Motor neuron (in vitro differentiated cells): ENCODE measurements at places on chromosomes 3 and 15. TPM values are rescaled to one million over a fixed set of nuclear protein-coding genes. Genes with fewer than 3 reads are reported as not detected.

Gene ARPP19
- 98.6 and 109 TPM in 2 replicates for total RNA-seq

Gene CCDC50
- 53.2 and 55.0 TPM in 2 replicates for total RNA-seq

GRCh38 chr3:46539443-46540005 is 26.6 kb downstream of the LRRC2 start:
- ATAC-seq, result no peak

Gene LYZL4
- total RNA-seq, result not detected in 2 replicates

GRCh38 chr3:7788881-7789280 is 712.7 kb upstream of the LMCD1 start:
- no peak for ATAC-seq
